Astrocyte of the cerebellum (primary cell): ENCODE measurements at places on chromosomes 2 and 18.
A peak's percentile ranks its signal among the peaks of the same experiment; 100 is the strongest.

GRCh38 chr2:73037947-73038585 is 33.4 kb downstream of the SFXN5 start:
- no peak for DNase-seq

GRCh38 chr2:55490554-55490953 is 29.0 kb upstream of the CFAP36 start:
- DNase-seq = peak; percentile 70

DNA sequence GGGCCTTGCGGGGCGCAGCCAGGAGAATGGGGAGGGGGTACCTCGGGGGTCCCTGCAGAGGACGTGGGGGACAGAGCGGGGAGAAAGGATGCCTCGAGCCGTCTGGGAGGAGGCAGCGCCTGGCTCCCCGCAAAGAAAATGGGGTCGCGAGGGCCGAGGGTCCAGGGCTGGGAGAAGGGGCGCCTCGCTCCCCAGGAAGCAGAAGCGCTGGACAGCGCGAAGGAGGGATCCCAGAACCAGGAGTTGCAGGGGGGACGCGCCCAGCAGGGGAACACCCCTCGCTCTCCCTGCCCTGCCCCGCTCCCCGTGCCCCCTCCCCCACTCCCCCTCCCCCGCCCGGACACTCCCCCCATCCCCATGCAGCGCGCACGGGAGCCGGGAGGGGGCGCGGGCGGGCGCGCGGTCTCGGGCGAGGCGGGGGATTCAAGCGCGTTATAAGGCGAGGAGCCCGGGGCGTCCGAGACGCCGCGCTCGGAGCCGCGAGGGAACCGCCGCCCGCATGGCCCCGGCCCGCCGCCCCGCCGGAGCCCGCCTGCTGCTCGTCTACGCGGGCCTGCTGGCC is at the start of gene ERFE:
Gene ERFE (plus strand): TSS at position 462 of the 562 bp plus-strand sequence. CDS start 38 bp downstream, at position 500.
- DNase-seq = no peak

- no peak for DNase-seq
Measured at GRCh38 chr18:8063733-8064132, 496.6 kb downstream of the PTPRM start.

DNA sequence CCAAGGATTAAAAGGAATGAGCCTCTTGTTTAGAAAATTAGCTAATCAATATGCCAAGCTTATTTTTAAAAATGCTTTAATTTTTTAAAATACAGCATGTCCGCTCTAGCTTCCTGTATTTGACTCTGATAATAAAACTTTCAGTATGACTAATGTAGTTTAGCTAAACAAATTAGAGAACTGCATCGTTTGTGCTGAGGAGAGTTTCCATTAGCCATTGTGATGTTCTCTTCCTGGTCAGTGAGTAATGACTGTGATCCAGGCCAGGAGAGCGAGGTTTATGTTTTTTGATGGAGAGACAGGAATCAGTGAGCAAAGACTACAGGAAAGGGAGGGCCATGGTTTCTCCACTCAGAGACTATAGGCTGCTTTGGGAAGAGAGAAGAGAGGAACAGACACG is 237.2 kb upstream of the ETAA1 start:
- no peak for DNase-seq
